Kasumi-1 (cell line): ENCODE measurements at places on chromosomes 13 and 19.

DNA sequence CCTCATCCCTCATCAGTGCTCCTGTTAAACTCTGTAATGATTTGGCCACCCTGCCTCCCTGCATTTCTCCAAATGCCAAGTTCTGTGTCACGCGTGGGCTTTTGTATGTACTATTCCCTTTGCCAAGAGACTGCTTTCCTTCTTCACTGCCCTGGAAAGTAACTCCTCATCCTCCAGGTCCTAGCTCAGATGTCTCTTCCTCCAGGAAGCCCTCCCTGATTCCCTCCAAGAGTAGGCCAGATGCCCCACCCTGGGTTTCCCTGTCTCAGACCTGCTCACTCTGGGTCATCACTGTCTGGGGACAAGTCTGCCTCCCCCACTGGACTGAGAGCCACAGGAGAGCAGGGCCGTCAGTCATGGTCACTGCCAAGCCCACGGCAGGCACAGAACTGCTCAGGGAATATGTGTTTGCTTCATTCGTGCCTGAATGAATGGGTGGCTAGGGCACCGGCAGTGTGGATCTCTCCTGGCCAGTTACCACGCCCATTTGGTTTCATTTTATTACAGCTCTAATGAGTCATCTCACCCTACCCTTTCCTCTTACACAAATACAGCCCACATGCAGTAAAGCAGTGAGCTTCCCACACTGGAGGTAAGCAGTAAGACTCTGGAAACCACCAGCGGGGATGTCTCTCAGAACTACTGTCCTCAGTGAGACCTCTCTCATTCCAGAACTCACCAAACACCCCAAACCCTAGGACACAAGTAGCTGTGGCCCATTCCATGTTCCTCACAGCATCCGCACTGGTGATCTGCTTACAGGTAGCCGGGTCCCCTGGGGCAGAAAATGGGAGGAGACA is 12.1 kb upstream of the GPR4 start:
- peak; percentile 55 for DNase-seq

DNA sequence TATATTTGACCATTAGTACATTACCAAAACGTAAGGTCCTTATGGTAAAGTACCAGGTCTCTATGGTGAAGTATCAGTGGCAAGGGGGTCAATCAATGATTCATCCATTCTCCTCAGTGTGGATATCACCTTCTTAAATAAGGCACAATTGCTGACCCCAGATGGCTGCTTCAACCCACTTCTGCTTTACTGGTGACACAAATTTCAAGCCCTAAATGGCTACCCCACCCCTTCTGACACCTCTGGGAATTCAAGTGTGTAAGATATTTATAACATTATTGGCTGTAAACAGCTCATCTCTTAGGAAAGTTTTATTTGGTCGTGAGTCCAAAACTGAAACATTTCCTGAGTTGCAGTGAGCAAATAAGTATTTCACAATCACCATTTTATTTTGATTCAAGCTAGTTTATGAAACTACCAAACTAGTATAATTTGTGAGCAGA is 7.9 kb upstream of the WBP4 start:
- DNase-seq = no peak

- DNase-seq = no peak
Observed at GRCh38 chr19:11356074-11356397, 804 bp downstream of the PLPPR2 start.

GRCh38 chr13:48493066-48493765 is 39.7 kb downstream of the RCBTB2 start:
- DNase-seq = peak; percentile 68

DNA sequence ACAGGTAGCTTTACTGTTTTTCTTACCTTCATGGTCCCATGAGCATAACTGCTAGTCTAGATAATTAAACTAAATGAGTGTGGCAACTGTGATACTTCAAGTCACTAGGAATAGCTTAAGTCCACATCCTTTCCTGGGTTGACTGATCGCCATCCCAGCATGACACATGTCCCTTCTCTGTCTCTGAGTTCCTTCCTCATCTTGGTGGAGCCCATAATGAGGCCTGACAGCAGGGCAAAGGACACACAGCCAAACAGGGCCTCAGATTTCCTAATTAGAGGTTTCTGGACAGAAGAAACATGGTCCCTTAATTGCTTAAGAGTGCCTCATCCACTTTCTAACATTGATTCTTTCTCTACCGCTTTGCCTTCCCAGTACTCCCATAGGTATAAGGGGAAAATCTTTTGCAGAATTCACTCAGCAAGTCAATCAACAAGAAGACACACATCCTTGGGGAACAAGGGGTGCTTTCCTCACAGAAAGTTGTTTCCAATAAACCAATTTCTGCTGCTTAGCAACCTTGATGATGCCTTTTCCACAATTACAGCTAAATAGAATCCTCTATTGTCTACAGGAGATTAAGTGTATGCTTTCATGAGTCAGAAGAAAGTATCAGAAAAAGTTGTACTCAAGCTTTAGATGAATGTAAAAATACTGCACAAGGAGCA is 208.3 kb upstream of the SERP2 start:
- no peak for DNase-seq

DNA sequence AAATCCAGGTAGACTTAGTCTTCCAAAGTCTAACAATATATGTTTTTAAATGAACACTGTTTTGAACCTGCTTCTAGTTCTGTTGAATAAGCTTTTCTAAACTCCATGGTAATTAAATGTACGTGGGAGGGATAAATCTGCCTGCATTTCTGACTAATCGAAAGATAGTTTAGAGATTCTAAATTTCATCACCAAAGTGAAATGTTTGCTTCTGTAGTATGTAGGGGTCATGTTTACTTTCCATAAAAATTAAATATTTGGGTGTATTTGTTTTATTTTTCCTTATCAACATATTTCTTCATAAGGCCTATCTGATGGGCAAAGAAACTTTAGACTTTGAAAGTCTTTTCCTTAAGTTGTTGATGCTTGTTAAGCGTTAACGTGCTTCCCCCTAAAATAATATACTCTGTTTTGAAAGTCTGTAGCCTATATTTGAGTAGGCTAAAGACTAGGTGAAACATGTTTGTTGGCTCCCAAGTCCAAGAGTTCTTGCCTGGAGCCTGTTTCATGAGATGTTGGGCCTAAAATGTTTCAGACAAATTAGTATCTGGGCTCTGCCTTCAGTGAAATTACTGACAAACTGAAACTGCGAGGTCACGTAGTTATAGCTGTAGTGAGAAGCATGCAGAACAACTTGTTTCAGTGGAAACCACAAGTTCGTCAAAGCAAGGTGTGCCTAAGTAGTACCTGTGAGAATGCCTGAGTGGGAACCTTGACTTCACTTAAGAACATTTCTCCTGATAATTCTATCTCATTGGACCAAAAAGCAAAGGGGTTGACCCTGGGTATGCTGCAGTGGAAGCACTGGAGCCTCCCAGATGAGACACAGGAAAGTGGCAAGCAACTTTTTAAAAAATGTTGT is 126.2 kb downstream of the LMO7 start:
- no peak for DNase-seq

DNA sequence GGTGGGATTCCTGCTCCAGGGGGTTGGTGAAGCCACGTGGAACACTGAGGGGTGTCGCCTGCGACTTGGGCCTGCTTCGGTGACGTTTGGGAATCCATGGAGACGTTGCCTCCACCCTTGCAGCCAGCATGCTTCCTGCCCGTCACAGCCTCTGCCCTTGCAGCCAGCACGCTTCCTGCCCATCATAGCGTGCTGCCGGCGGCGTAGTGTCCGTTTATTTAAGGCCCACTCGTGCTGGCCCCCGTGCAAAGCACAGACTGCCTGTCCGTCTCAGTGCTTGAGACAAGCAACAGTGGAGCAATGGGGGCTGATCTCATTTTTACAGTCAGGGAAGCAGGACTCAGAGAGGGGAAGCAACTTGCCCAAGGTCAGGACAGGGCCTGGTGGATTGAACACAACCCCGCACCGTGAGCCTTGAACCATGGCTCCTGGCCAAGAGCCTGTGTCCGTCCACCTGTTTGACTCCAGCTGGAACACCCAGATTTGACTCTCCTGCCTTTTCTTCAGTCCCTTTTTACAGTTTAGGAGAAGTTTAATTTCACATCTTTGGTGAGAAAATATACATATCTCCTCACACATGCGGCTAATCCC is 149.6 kb downstream of the TEX29 start:
- no peak for DNase-seq
